ENCODE measurements at places on chromosomes 7 and 10.

- DNase-seq: peak; percentile 76
These were observed 26.9 kb downstream of the AHR start for GRCh38 chr7:17325364-17325763.

DNA sequence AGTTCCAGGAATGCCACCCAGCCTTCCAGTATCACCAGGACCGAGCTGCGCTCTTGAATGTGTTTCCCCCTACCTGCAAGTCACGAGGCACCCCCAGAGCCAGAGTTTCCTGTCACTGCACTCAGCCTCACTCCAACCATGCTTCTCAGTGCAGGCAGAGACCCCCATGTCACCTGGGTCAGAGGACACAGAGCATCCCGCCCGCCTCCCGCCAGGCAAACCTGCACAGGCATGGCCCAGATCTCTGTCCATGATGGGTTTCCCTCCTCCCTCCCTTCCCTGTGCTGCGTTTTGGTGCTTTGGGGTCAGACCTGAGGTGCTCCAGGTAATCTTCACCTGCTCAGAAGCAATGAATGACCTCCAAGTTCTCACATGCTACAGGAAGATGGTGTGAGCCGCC, 3.1 kb upstream of the RET start:
- no peak for DNase-seq

DNA sequence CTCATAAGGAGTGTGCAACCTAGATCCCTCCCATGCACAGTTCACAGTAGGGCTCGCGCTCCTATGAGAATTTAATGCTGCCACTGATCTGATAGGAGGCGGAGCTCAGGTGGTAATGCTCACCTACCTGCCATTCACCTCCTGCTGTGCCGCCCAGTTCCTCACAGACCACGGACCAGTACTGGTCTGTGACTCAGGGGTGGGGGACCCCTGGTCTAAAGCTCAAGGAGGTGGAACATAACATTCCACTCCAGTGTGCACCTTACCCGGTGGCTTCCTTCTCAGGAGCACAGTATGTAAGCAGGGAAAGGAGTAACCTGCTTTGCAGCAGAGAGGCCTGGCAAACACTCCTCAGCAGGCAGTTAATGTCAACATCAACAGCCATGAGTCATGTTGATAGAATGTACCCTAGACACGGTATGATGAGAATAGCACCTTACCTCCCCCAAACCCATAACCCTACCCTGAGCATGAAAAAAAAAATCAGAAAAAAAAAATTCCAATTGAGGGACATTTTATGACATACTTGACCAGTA, 273.5 kb downstream of the FGFR2 start:
- no peak for DNase-seq

GRCh38 chr10:14293526-14293925, 37.2 kb downstream of the FRMD4A start:
- no peak for DNase-seq

GRCh38 chr7:44639671-44640321, 33.4 kb downstream of the OGDH start:
- peak; percentile 88 for DNase-seq

GRCh38 chr10:117071286-117072050, 66.5 kb upstream of the SHTN1 start:
- peak; percentile 2 for DNase-seq

DNA sequence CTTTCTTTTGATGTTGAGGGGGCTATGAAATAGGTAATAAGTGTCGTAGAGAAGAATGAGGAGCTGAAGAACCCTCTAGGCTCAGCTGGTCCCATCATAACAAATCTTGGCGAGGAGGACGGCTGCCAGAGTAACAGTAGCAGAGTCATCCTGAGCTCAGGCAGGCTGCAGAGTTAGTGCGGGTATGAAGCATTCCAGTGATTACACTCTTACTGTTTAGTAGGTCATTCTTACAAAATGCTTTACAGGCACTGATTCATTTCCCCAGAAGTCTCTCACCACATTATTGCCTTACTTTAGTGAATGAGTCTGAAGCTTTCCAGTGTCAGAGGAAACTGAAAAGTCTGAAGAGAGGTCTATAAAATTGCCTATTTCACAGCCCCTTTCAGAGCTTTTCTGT, 43.9 kb upstream of the GPR158 start:
- peak; percentile 19 for DNase-seq

- no peak for DNase-seq
These were observed 82.0 kb downstream of the MICALL2 start for GRCh38 chr7:1377111-1377909.

GRCh38 chr10:77082601-77083252, 554.9 kb downstream of the KCNMA1 start:
- DNase-seq: no peak

DNA sequence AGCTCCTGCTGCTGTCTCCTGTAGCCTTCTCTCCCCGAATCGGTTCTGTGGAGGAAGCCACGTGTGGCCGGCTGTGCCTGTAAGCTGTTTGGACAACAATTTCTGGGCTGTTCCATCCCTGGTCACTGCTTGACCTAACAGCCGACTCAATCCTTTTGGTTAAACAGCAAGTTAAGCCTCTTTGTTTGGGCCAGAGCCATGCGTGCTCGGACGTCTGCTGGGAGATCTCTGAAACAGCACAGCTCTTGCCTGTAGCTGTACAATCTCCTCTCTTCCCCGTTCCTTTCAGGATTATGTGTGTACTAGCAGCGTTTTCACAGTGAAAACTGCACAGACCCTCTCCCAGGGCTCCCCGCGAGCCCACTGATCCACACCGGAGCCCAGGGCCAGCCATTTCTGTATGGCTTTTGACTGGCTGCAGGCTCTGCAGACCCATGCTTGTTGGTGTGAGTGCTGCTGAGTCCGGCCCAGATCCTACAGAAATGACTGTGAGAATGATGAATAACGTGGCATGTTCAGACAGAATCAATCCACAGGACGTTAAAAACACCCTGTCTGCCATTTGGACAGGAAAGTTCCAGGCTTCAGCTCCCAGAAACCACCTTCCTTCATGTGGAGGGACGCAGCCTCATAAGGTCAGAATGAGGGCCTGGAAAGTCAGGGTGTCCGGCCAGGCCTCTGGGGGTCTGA, 428.6 kb upstream of the ADARB2 start:
- DNase-seq: no peak

GRCh38 chr10:89295597-89295996, 6.2 kb upstream of the IFIT2 start:
- peak; percentile 68 for DNase-seq

Measured in fibroblast of skin of right biceps (primary cell).